ENCODE measurements at places on chromosomes 5 and 9.

DNA sequence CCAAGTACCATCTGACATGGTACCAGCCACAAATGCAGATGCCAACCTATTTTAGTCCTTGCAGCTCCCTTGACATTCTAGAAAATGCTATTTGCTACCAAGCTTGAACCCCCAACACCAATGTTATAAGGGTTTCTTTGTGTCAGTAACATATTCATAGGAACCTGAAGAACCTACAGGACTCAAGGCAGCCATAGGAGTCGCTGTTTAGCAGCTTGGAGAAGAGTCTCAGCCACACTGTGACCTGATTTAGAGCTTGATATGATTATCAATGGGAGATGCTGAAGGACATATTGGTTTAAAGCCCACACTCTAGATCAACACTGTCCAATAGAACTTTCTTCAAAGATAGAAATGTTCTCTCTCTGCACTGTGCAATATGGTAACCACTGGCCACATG lies 6.4 kb upstream of the ZFR start:
- no peak for DNase-seq

- no peak for DNase-seq
Observed at GRCh38 chr9:16801871-16802466, 68.5 kb downstream of the BNC2 start.

GRCh38 chr5:39505363-39505762 lies 80.6 kb upstream of the DAB2 start:
- DNase-seq, result no peak

GRCh38 chr5:93916872-93917271 lies 175.5 kb upstream of the POU5F2 start:
- DNase-seq, result no peak

DNA sequence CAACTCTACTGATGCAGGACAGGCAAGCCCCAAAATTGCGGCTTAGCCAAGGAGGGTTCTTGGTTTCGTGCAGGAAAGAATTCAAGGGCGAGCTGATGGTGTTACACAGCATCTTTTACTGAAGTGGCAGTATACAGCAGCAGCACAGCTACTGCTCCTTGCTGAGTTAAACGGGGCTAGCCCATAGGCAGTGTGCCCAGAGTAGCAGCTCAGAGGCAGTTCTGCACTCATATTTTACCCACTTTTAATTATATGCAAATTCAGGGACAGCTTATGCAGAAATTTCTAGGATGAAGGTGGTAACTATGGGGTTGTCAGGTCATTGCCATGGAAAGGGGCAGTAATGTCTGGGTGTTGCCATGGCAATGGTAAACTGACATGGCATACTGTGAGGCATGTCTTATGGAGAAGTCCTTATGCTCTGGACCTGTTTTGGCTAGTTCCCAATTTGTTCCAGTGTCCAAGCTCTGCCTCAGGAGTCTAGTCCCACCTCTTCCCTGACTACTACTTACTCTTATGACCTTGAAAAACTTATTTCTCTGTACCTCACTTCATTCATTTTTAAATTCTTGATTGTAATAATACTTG lies 2.0 kb upstream of the SPINK9 start:
- DNase-seq, result no peak

DNA sequence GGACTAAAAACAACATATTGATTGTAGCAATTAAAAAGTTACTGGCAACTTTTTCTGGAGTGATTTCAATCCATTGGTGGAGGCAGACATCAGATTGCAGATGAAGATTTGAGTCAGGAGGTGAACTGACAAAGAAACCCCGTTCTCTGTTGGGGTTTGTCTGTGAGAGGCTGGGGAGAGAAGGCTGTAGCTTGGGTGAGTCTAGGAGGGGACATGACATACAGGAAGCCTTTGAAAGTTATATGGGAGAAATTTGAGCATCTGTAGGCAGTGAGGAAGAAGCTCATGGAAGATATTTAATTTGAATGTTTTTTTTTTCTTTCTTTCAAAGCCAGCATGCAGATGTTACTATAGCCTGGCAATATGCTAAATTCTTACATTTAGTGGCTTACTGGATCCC lies 26.0 kb downstream of the KDM4C start:
- no peak for DNase-seq

Data from cortex of kidney (tissue), 1 donor.